ENCODE measurements at places on chromosomes 16 and 17.

DNA sequence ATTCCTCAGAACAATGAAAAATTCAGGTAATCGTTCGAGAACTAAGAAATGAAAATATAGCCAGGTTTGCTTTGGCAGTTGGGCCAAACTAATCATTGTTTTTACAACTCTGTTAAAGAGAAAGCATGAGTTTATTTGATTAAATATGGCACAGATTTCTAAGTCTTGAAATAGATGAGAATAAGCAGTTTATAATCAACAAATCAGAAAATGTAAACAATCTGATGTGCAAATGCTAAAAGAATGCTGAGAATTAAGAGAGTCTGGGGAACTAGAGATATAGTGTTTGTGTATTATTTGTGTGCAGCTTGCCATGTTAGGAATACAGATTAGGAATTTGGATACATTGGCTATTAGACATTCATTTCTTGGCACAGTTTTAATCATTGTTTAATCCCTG lies 212.5 kb downstream of the TANC2 start:
- DNase-seq: no peak

- no peak for DNase-seq
Observed at GRCh38 chr17:2780256-2780655, 16.0 kb upstream of the RAP1GAP2 start.

DNA sequence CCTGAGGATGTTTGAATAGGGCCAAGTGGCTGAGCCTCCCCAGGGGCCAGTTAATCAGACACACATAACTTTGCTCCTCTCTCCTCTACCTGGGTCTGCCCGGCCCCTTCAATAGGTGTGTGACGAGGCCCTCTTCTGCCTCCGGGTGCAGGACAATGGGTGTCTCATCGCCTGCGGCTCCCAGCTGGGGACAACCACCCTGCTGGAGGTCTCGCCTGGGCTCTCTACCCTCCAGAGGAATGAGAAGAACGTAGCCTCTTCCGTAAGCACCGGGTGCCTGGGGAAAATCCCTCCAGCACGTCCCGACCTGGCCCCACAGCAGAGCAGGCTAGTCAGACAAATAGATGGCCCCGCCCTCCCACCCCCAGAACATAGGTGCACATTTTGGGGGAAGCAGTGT lies 16.1 kb upstream of the KIF19 start:
- DNase-seq: no peak

GRCh38 chr17:74354123-74354522 lies 7.5 kb downstream of the BTBD17 start:
- DNase-seq: peak; percentile 53

DNA sequence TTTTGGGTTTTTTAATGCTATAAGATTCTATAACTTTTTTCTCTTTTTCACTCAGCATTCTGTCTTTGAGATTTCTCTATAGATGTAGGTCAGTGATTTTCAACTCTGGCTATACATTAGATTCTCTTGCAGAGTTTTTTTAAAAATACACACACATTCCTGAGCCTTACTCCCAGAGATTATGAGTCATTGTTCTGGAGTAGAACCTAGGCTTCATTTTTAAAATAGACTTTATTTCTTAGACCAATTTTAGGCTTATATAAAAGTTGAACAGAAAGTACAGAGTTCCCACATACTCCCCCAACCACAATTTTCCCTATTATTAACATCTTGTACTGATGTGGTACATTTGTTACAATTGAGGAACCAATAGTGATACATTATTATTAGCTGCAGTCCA lies 63.3 kb downstream of the CYB561 start:
- DNase-seq: no peak

DNA sequence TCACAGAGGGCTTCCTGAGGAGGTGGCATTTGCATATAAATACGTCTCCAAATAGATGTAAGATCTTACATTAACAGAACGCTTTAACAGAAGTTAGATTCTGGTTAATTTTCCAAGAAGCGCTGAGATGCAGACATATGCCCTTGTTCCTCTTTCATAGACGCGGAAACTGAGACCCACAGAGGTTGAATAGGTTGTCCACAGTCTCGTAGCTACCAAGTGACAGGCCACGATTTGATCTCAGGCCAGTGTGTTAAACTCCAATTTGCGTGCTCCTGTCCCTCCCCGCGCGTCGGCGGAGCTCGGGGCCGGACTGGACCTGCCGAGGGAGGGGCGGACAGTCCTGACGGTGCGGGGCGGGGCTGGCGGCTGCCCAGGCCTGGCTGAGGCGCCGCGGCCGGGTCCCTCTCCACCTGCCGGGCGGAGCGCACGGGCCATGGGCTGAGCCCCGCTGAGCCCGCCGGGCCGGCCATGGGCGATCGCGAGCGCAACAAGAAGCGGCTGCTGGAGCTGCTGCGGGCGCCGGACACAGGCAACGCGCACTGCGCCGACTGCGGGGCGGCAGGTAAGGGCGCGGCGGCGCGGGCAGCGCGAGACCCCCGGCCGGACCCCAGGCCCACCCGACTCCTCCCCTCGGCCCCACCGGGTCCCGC lies at the start of gene ADAP2:
ADAP2 (plus strand) TSS at position 402 of the 653 bp plus-strand sequence; CDS start at position 472, 70 bp downstream.
- DNase-seq: peak; percentile 49

DNA sequence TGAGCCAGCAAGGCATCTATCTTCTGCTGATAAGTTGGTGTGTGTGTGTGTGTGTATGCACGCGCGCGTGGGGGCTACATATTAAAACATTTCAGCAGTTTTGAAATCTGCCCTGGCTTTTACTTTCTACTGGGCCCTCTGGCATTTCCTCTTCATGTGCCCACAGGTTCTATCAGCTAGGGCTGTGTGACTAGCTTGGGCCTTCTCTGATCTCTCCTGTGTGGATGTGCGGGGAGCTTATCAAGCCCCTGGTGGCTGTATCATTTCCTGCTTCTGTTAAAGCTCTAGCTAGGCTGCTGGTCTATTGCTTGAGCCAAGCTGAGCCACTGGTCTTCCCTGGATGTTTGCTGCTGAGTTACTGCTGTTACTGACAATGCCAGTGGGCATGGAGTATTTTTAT lies 132.5 kb downstream of the AATF start:
- DNase-seq: no peak

GRCh38 chr17:20032636-20033035 lies 23.5 kb downstream of the SPECC1 start:
- DNase-seq: no peak

GRCh38 chr16:89058812-89059211 lies 34.8 kb upstream of the ACSF3 start:
- DNase-seq: no peak

DNA sequence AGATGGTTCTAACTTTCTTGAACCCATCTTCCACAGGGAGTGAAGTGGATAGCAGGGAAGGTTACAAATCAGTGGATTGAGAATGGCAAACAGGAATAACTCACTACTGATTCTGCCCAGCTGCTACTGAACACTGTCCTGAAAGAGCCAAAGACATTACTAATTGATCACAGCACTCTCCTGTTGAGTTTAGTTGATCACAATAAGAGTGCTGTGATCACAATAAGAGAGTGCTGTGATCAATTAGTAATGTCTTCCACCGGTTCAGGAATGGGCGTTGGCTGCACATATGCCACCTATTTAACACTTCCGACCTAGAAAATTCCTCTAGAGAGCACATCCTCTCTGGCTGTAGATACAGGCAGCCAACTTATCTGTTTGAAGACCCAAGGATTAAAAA lies 11.4 kb downstream of the CFAP97D1 start:
- peak; percentile 23 for DNase-seq

DNA sequence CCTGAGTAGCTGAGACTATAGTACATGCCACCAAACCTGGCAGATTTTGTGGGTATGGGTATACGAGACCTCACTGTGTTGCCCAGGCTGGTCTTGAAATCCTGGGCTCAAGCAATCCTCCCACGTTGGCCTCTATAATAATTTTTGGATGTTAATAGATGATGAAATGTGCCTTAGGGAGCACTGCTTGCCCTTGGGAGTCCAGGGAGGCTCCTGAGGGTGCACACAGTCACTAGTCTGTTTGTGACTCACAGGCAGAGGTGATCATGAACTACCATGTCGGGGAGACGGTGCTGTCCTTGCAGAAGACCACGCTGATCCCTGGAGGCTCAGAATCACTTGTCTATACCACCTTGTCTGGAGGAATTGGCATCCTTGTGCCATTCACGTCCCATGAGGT lies 46.1 kb downstream of the SF3B3 start:
- DNase-seq: no peak

GRCh38 chr16:35308674-35309073 lies 1849.3 kb downstream of the TP53TG3F start:
- DNase-seq: no peak

DNA sequence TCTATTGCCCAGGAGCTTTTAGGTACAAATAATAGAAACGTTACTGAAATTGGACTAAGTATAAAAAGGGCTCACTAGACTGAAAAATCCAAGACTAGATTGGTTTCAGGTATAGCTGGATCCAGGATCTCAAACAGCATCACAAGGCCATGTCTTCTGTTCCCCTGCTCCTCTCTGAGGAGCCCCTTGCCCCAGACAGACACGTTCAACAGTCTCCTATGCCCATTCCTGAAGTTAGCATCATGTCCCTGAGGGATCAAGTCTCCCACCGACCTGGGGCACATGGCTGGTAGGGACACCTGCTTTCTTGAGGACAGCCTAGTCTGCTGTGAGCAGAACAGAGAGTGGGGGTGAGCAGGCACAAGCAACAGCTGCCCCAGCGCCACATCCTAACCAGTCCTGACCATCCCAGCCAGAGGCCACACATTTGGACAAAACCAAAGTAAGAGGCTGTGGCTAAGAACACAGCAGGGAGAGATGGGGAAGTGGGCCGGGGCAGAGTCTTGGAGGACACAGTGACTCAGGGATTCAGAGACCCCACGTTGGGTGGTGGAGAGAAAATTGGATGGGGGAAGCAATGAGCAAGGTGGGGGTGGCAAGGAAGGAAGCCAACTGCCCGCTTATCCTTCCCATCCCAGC lies 10.5 kb upstream of the MMP2 start:
- DNase-seq: no peak

DNA sequence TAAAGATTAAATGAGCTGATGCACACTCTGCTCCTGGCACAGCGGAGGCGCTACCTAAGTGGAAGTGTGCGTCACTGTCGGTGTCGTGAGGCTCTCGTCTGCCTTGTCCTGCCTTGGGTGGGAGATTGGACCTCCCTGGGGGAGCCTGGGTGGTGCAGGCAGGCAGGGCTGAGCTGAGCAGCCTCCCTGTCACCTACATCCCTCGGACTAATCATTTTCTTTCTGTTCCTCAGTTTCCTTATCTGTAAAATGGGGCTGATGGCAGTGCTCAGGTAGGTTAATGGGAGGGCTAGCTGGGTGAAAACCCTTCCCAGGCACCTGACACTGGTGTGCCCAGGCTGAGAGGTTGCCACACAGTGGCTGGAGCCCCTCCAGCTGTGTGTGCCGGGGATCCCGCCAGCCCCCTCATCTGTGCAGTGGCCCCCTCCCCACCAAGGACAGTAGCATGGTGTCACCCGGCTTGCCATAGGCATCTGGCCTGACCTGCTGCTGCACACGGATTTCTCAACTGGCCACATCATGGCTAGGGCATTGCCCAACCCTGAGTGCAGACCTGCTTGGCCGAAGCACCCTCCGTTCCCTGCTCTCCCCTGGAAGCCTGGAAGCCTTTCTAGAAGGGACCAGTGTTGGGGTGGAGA lies 4.3 kb downstream of the ADCY7 start:
- DNase-seq: no peak

DNA sequence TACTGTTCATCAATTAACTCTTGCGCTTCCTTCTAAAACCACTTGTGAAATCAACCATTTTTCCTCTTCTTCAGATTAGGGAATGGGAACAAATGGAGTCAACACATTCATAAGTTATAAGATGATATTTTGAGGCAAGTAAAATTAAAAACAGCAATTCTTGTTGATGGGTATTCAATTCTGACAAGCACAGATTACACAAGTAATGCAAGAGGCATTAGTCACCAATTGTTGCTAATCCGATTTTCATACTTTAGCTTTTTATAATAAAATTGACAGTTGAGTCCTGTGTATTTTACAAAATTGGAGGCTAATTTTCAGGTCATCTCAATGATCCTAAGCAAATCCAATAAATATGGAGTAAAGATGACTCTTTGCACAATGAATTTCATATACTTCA lies 918.4 kb upstream of the SOX9 start:
- no peak for DNase-seq

- no peak for DNase-seq
Observed at GRCh38 chr17:9729034-9729650, 62.2 kb downstream of the DHRS7C start.

DNA sequence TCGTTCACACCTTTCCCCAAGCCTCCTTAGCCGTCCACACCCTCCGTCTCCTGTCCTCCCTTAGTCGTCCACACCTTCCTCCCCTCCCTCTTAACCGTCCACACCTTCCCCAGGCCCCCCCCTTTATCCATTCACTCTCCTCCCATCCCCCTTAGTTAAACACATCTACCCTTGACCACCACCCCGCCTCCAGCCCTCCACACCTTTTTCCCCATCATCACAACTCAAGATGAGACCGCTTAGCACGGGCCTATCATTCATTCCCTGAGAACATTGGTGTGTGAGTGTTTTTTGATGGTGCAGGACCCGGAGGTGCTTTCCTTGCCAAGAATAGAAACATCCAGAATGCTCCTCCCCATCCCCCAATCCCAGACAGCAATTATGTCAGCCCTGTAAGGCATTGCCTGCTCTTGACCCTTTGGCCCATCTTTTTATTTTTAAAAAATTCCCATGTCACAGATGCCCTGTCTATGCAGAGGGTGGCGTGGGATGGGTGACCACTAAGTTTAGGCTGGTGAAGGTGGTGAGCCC lies 1.4 kb downstream of the TENT4B start:
- peak; percentile 6 for DNase-seq

GRCh38 chr16:88398170-88398873 lies 15.6 kb downstream of the ZNF469 start:
- DNase-seq: no peak

- DNase-seq: no peak
Observed at GRCh38 chr17:78728495-78728894, 53.6 kb downstream of the CYTH1 start.

DNA sequence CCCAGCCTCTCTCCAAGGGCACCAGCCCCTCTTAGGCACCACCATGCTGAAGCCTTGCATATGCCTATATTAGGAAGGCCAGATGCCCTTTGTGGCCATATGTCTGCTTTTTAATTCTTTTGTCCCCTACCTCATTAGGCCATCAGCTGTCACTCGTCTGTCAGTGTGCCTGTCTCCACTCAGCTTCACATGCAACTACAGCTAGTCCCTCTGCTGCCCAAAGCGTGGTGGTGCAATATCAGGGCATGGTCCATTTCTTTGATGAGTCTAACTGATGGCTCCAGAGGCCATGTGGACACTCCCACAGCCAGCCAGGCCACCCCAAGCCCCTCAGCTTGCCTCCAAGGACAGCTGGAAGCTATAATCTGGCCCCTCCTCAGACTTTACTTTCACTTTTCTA lies 36.3 kb downstream of the MYO18A start:
- DNase-seq: no peak

GRCh38 chr16:68478526-68479250 lies 30.4 kb upstream of the SMPD3 start:
- no peak for DNase-seq

- no peak for DNase-seq
Observed at GRCh38 chr16:27625050-27625697, 75.2 kb downstream of the KATNIP start.

DNA sequence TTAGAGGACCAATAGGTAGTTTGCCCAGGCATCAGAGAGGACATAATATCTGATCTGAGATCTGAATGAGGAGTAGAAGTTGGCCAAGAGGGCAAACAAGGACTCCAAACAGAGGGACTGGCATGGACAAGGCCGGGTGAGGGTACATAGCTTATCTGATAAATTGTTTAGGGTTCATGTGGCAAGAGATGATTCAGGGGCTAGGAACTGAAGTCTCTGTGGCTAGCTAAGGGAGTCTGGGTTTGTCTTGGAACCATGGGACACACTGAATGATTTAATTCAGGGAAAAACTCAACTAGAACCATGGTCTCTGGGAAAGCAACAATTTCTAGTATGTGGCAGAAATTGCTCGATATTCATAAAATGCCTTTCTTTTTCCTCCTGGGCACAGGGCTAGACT lies 4.1 kb upstream of the AQP8 start:
- DNase-seq: no peak

Data from CD4-positive, alpha-beta T cell treated with Interleukin-1 beta for 1 hour (primary cell).